ENCODE measurements at places on chromosomes 4 and X. TPM values are rescaled to one million over a fixed set of nuclear protein-coding genes. Genes with fewer than 3 reads are reported as not detected.
A peak's percentile ranks its signal among the peaks of the same experiment; 100 is the strongest.

The ZNF711 gene
- 0.79 TPM for total RNA-seq

The INPP4B gene
- 60.5 TPM for total RNA-seq

- DNase-seq, result no peak
- no peak overlapping the region for H3K27ac ChIP-seq
- no peaks in the 10 kb centered on the region for H3K4me1 ChIP-seq
- no peak overlapping the region for H3K4me3 ChIP-seq
- H3K27me3 ChIP-seq, result no peaks in the 10 kb centered on the region
- no peaks in the 10 kb centered on the region for H3K36me3 ChIP-seq
Measured at GRCh38 chr4:65241257-65241997, 428.9 kb downstream of the EPHA5 start.

GRCh38 chr4:183407128-183407585 is 37.3 kb upstream of the CDKN2AIP start:
- H3K36me3 ChIP-seq, result no peaks in the 10 kb centered on the region
- peaks cover 6% of the 10 kb centered on the region for H3K4me1 ChIP-seq
- no peaks in the 10 kb centered on the region for H3K27me3 ChIP-seq
- peak overlapping the region; percentile 79 for H3K27ac ChIP-seq
- peak; percentile 94 for DNase-seq

Measured in activated naive CD4-positive, alpha-beta T cell treated with anti-CD3 and anti-CD28 coated beads for 36 hours (primary cell).